ENCODE measurements at places on chromosomes 13 and 19.

GRCh38 chr19:49366110-49366509 lies 2.4 kb downstream of the DKKL1 start:
- DNase-seq: no peak

GRCh38 chr19:14003251-14004055 lies 2.7 kb downstream of the RFX1 start:
- DNase-seq: no peak

DNA sequence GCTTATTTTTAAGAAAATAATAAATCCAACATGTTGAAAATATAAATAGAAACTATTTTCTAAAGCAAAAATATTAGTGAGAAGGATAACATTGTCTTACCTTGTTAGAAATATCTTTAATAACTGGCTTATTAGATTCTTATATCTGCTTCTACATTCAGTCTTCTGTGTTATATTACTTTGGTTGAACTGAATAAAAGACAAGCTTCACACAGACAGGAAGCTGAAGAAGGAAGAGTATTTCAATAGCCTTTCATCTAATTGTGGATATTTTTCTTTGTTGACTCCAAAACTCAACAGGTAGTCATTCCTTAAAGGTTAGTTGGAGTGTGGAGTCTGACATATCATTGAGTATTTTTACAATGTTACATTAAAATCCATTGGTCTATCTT lies 10.9 kb downstream of the SETDB2 start:
- no peak for DNase-seq

DNA sequence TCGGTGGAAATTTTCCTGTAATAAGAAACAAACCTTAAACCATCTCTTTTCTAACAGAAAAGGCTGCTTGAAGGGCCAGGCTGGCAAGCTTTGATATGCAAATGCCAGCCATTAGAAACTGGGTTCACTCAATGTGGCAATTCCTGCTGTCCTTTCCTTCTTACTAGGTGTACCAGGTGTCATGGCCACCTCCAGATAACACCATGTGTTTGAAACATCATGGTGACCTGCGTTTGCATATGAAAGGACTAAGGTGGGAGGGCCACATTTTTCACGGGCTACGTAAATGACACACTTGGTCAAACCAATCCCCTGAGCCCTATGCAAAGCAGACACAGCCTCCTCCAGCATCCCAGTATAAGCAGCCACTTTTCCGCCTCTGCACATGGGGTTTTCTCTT lies 789.1 kb upstream of the SLITRK5 start:
- DNase-seq: no peak

DNA sequence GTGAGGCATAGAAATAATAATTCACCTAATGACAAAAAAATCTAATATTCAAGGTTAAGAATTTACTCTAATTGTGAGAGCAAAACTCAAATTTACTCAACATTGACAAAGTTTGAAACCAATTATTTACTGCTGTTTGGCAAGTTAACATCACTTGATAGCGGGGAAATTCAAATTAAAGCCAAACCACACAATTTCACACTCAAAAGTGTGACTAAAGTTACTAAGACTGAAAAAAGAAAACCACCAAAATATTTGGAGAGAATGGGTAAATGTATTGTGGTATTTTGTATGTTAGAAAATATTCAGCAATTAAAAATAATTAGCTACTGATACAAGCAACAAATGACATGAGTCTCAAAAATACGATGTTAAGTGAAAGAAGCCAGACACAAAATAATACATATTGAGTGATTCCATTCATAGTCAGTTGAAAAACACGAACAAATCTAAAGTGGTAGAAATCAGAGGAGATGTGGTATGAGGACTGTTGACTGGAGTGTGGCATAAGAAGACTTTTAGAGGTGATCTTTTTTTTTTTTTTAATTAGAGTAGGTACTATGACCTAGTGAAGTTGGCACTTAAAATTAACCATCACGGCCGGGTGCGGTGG lies 541.4 kb upstream of the ATXN8OS start:
- DNase-seq: no peak

DNA sequence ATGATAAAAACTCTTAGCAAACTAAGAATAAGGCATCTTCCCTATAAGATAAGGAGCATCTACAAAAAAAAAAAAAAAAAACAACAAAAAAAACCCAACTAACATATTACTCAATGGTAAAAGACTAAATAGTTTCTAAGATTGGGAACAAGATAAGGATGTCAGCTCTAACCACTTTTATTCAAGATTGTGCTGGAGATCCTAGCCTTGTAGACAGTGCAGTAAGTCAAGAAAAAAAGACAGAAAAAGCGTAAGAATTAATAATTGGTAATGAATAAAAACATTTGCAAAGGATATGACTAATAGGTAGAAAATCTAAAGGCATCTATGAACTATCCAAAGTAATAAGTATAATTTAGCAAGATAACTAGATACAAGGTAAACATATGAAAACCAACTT lies 33.0 kb downstream of the ZIC2 start:
- DNase-seq: no peak

GRCh38 chr19:49339301-49340068 lies 4.3 kb downstream of the CD37 start:
- DNase-seq: no peak

GRCh38 chr13:44135566-44135965 lies 238.1 kb upstream of the SERP2 start:
- no peak for DNase-seq

DNA sequence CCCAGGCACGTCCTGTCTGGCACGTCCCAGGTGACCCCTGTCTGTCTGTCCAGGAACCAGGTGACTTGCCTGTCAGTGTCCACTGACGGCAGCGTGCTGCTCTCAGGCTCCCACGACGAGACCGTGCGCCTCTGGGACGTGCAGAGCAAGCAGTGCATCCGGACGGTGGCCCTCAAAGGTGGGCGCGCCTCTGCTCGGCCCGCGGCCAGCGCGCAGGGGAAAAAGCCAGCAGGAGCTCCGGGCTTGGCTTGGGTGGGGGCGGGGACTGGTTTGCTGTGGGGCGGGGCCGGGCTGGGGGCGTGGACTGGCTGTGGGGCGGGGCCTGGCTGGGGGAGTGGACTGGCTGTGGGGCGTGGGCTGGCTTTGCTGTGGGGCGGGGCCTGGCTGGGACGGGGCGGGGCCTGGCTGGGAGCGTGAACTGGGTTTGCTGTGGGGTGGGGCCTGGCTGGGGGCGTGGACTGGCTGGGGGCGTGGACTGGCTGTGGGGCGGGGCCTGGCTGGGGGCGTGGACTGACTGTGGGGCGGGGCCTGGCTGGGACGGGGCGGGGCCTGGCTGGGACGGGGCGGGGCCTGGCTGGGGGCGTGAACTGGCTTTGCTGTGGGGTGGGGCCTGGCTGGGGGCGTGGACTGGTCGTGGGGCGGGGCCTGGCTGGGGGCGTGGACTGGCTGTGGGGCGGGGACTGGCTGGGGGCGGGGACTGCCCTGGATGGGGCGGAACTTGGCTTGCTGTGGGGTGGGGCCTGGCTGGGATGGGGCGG lies 7.2 kb downstream of the WDR18 start:
- peak; percentile 69 for DNase-seq

DNA sequence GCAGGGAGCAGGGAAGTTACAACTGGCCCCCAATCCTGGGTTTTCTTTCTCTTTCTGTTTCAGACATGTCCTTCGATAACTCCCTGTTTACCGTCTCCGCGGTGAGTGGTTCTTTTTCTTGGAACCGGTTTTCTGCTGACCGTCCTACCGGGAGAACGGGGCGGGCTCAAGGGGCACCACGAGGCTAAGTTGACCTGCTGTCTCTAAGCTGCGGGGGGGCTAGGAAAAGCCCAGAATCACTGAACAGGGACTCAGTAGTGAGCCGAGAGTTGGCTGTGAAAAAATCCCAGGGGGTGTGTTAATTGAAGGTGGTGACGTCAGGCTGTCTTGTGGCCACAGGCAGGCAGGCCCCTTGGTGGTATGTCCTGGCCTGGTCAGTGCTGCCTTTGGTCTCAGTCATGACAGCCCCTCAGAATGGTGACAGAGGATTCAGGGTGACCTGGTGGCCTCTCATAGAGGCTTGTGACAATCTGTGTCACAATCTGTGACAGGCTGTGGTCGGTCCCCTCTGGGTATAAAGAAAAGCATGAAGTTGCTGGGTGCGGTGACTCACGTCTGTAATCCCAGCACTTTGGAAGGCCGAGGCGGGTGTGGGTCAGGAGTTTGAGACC lies 8.1 kb upstream of the CARM1 start:
- no peak for DNase-seq

DNA sequence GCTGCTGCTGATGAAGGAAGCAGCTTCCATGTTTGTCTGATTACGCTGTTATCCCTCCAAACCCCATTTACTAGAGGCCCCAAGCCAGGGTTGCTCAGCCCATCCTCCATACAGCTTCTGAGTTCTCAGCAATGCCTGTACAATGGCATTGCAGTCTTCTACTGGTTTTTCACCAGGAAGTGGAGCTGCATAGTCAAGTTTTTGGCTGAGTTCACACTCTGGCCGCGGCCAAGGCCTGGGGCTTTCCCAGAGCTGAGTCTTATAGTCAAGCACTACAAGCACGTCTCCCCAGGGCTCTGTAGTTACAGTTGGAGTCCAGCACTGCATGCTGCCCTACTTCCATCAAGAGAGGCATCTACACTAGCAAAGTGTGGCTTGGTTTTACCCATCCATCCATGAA lies 182.5 kb downstream of the POU4F1 start:
- no peak for DNase-seq

GRCh38 chr19:485583-486236 lies 10.6 kb upstream of the MADCAM1 start:
- no peak for DNase-seq

- DNase-seq: peak; percentile 86
These were observed 26.9 kb downstream of the TMED1 start for GRCh38 chr19:10808937-10809649.

DNA sequence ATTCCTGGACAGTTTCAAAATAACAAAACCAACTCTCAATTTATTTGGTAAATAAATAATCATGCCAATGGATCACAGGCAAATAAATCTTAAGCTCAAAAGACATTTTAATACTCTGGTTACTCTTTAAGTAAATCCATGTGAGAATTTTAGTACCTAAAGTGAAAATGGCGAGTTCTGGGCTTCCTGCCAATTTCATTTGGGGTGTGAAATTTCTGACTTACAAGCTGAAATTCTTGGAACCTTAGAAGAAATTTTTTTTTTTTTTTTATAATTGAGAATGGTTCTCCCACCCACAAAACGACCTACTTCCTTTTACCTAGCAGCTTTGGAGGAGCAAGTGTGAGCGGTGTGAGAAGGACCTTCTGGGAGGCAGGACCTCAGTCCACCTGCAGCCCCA lies 354.5 kb upstream of the NBEA start:
- DNase-seq: no peak

DNA sequence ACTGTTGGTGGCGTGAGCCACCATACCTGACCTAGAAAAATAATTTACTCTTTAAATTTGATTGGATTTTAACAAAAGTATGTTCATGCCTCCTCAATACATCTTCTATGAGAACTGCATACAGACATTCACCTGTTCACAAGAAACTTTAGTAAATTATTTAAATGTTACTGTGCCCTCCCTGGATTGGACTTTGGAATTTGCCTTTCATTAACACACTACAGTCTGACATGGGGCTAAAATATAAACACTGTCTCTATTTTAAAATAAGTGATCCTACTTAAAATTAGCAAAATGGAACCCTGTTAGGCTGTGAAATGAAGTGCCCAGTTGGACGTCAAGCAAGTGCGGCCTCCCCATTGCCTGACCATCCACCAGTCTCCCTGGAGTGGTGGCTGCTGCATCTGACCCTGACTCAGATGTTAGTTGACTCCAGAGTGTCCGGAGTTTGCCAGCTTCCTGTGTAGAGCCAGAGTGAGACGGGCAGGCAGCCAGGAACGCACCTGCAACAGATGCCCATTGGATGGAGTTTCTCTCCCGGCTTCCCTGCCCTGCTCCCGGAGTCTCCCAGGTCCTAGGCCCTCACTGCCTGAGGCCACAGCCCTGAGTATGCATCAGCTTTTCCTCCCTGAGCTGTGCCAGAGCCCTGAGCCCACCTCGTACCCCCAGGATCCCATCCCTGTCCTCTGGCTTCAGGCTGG lies 45.9 kb upstream of the ATP11A start:
- no peak for DNase-seq

DNA sequence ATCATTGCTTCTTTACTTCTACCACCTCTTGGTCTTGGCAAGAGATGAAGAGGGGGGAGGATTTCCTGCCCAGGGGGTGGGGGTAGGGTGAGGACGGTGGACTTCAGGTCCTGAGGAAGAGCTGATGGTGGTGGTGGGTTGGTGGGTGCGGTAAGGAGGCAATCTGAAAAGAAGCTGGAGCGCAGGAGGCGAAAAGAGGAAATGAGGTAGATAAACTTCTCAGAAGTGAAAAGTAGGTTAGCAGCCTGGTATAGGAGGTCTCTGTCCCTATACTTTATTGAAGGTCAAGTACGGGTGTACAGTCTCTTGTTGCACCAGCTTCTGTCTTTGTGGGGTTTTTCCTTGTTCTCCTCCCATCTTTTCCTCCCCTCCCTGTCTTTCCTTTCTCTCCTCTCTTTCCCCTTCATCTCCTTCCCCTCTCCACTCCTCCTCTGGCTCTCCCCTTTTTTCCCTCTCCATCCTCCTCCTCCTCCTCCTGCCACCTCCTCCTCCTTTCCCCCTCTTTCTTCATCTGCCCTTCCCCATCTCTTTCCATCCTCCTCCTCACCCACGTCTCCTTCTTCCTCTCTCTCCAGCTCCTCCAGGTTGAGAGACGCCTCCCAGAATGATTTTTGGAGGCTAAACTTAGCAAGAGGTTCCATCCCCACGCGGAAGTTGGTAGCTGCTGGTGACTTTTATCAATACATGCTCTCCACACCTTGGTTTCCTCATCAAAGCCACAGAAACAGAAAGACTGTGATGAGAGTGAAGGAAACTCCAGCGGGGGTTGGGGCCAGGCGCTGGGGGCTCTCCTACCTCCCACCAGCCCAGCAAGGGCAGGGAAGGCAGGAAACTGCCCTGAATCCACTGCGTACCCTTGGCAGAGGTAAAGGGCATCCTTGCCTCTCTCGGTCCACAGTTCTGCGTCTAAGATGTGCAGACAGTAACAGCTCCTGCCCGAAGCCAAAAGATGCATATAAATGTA lies 15.3 kb downstream of the TNFSF14 start:
- peak; percentile 86 for DNase-seq

GRCh38 chr13:42007844-42008243 lies 40.6 kb upstream of the DGKH start:
- DNase-seq: no peak

- no peak for DNase-seq
These were observed 859.0 kb upstream of the SPRY2 start for GRCh38 chr13:81199956-81200355.
